ENCODE measurements at places on chromosomes 2 and 18. TPM values are rescaled to one million over a fixed set of nuclear protein-coding genes. Genes with fewer than 3 reads are reported as not detected.

GRCh38 chr2:323035-323434, 35.1 kb upstream of the ALKAL2 start:
- no peak for DNase-seq

GRCh38 chr2:178241844-178242551, 47.7 kb downstream of the OSBPL6 start:
- peak; percentile 69 for DNase-seq

GRCh38 chr2:206266130-206267125, 8.0 kb upstream of the ZDBF2 start:
- no peak for DNase-seq

DNA sequence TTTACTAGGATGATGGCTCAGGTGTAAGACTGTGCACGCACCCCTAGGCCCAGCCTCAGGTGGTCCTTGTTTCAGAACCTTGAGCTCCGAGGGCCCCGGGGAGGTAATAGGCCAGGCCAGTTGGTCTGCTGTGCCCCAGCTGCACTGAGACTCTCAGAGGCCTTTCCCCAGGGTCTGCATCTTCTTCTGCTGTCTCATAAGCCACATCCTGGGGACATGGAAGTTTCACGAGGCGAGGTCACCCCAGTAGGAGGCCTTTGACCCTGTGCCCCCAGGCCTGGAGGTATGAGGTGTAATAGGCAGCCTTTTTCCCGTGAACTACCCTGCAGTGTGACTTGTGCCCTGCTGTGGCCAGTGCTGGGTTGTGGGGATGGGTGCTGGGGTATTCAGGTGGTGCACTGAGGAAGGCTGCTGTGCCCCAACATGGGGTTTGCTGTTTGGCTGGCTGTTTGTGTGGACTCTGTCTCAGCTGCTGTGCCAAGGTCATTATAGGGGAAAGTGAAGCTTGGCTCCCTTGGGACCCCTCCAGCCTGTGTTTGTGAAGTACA, 6.9 kb downstream of the OXER1 start:
- DNase-seq: no peak

- DNase-seq: no peak
These were observed 17.2 kb downstream of the THOC1 start for GRCh38 chr18:250685-251084.

- DNase-seq: no peak
These were observed 57.7 kb downstream of the RNU4ATAC start for GRCh38 chr2:121588357-121588756.

DNA sequence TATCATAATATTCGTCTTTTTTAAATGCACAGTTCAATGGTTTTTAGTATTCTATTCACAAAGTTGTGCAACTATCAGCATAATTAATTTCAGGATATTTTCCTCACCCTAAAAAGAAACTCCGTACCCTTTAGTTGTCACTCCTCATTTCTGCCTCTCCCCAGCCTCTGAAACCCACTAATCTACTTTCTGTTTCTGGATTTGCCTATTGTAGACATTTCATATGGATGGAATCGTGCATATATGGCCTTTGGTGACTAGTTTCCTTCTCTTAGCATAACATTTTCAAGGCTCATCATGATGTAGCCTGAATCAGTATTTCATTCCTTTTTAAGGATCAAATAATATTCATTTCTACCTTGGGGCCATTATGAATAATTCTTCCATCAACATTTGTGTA, 18.5 kb downstream of the NEURL3 start:
- DNase-seq: no peak

GRCh38 chr18:49862656-49863385, 49.5 kb upstream of the ACAA2 start:
- no peak for DNase-seq

GRCh38 chr2:134745023-134745422, 26.2 kb upstream of the TMEM163 start:
- DNase-seq: no peak

The KCNJ3 gene
- total RNA-seq: 1.4 TPM

The RPRM gene
- total RNA-seq: 7.7 TPM

The CD226 gene
- 2.4 TPM for total RNA-seq

The ALPG gene
- total RNA-seq: not detected

All from ureter (tissue), 1 donor.